ENCODE measurements at places on chromosomes 5 and 9. TPM values are rescaled to one million over a fixed set of nuclear protein-coding genes. Genes with fewer than 3 reads are reported as not detected.

Gene KIF12
- 0.93 TPM for total RNA-seq

Gene SURF1
- total RNA-seq = 56.1 TPM

Gene RASEF
- total RNA-seq = 0.25 TPM

GRCh38 chr5:176769911-176770310, 40.4 kb upstream of the UNC5A start:
- no peak overlapping the region for H3K27ac ChIP-seq
- H3K4me1 ChIP-seq = no peaks in the 10 kb centered on the region
- H3K36me3 ChIP-seq = peaks cover 13% of the 10 kb centered on the region
- no peak for DNase-seq

- no peak overlapping the region for H3K27ac ChIP-seq
- peaks cover 11% of the 10 kb centered on the region for H3K4me1 ChIP-seq
- DNase-seq = no peak
- peaks cover 9% of the 10 kb centered on the region for H3K27me3 ChIP-seq
- no peaks in the 10 kb centered on the region for H3K36me3 ChIP-seq
These were observed 1.7 kb downstream of the TRAF1 start for GRCh38 chr9:120924698-120925534.

- no peak for DNase-seq
- peaks cover 5% of the 10 kb centered on the region for H3K4me1 ChIP-seq
- H3K27ac ChIP-seq = no peak overlapping the region
- H3K27me3 ChIP-seq = no peaks in the 10 kb centered on the region
- H3K36me3 ChIP-seq = no peaks in the 10 kb centered on the region
These were observed 20.6 kb upstream of the ANGPTL2 start for GRCh38 chr9:127142931-127143464.

DNA sequence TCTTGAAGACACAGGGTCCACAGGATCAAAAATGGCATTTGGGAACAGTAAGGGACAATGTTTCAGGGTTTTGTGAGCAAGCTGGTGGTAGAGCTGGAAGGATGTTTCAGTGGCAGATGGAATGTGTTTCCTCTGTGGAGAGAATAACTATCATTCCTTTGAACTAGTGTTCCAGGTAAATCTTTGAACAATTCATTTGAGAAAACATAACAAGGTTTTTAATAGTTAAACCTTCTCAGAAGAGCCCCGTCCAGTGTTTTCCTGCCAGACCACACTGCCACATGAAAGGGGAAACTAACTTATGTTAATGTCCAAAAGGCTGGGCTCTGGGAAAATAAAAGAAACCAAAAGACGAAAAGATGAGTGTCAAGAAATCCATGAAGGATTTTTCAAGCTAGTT, 207.0 kb upstream of the ZNF462 start:
- H3K4me3 ChIP-seq = no peak overlapping the region
- no peaks in the 10 kb centered on the region for H3K27me3 ChIP-seq
- H3K36me3 ChIP-seq = no peaks in the 10 kb centered on the region
- DNase-seq = no peak

DNA sequence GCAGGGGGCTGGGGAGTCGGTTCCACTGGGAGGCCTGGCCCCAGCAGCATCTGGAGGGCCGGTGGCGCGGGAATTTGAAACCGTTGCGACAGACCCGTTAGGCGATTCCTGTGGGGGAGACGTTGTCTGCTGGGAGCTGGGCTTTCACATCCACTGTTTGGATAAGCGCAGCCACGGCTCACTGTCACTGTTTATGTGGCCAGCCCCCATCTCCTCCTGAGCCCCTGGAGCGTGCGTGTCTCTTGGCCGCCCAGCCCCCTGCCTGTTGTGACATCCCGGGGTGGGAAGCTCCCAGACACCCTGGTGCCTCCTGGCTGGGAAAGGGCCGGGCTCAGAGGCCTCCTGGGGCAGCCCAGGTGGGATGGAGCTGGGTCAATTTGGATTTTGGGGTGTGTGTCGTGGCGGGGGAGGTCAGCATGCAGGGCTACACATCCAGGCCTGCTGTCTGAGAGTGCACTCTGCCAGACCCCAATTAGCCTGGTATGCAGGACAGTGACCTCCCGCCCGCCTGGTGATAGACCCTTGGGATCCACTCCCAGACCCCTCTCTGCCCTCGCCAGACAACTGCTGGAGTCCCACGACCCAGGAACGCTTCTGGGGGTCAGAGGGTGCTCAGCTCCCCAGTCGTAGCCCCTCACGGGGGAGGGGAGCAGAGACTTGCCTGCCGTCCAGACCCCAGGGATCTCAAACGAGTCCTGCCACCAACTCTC, 62.0 kb upstream of the RNU6ATAC start:
- peak; percentile 26 for DNase-seq
- H3K4me3 ChIP-seq = no peak overlapping the region
- H3K27me3 ChIP-seq = peaks cover 1% of the 10 kb centered on the region
- H3K36me3 ChIP-seq = no peaks in the 10 kb centered on the region

DNA sequence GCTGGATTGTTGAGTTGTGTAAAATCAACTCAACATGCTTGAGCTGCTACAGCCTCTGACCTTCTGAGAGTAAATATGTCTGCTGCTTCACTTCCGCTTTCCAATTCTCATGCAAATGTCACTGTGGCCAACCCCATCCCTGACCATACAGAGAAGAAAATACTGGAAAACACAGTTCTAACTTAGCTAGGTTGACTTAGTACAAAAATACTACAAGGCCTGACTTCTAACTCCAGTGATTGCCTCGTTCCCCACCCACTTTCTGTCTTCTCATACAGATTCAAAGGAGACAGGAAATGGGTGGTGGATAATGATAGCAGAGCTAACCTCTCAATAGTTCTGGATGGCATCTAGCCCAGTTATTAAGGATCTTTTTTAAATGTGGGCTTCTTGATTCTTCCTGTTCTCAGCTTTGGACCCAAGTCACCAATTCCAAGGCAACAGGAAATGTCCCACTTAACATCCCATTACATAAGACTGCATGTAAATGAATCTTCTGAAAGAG, 226.6 kb upstream of the SLC24A2 start:
- no peak for DNase-seq
- no peak overlapping the region for H3K4me3 ChIP-seq
- no peaks in the 10 kb centered on the region for H3K4me1 ChIP-seq
- H3K27me3 ChIP-seq = no peaks in the 10 kb centered on the region
- H3K36me3 ChIP-seq = peaks cover 15% of the 10 kb centered on the region

DNA sequence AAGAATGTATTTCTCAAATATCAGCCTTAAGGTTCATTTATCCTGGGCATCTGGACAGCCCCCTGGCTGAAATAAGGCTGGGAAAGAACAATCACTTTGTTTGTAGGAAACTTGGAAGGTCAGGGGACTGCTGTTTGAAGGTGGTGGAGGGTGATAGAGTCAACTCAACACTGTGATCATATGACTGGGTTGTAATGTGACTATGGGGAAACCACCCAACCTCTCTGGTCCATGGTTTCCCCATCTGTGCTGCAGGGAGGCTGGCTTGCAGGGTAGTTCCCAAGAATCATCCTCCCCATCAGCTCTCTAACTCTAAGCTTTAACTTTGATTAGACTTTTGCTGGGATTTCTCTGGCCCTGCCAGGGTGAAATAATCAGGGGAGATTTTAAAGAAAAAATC, 10.0 kb downstream of the INSYN2B start:
- peaks cover 2% of the 10 kb centered on the region for H3K4me1 ChIP-seq
- no peak overlapping the region for H3K4me3 ChIP-seq
- H3K36me3 ChIP-seq = no peaks in the 10 kb centered on the region
